ENCODE measurements at places on chromosomes 5 and 9. TPM values are rescaled to one million over a fixed set of nuclear protein-coding genes. Genes with fewer than 3 reads are reported as not detected.

DNA sequence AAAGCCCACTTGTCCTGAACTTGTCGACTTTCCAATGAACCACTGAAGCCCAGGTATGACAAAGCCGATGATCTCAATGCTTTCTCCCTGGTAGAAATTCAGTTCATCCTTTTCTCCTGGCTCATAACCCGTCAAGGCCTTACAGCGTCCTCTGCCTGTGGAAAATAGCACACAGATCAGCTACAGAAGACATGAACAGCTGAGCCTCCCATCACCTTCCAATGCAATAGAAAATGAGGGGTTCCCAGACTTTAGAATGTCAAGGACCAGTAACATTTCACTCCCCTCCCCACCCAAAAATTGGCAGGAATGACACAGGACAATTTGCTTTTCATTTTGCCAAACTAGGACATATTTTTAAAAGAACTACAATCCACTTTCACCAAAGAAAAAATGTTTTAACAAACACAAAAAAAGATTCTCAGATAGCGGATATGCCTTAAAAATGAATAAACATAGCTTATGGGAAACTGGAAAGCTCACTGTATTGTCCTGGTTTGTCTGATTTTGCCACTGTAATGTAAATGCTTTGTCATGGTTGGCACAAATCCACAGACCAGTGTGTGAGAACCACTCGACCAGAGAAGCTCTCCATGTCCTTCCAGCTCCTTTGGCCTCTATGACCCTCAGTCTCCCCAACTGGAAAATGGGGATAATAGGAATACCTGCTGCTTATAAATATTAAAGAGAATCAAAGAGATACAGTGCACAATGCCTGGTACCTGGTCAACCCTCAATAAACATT, 24.4 kb downstream of the SH3TC2 start:
- DNase-seq, result no peak

DNA sequence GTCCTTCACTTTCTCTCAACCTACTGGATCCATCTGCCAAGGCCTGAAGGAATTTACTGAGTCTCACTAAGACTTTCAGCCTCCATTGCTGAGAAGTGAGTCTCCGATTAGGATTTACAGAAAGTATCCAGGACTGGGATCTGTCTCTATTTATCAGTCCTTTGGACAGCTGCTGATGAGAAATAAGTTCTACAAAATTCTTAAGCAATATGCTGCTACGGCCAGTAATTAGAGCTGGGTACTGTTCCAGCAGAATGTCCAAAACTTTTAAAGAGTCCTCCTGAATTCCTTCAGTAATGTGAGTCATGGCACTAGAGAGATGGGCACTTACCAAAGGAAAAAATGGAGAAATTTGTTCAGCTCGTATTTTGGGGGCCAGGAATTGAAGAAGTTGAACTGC, 5.9 kb downstream of the TEX10 start:
- no peak for DNase-seq

DNA sequence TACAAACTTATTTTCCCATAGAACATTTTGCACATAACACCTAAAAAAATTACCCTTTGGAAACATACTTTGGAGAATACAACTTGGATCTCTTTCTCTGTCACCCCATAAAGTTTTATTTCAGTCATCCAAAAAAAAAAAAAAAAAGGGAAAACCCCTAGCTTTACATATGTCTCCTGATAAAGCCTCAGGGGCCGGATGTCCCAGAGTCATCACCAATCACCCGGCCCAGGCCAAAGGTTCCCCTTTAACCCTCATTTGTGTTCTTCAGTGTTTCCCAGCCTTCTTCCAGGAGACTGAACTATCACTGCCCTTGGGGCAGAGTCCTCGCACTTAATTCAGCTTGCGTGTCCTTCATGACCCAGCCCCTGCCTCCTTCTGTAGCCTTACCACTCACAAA, 28.8 kb downstream of the ANXA6 start:
- no peak for DNase-seq

DNA sequence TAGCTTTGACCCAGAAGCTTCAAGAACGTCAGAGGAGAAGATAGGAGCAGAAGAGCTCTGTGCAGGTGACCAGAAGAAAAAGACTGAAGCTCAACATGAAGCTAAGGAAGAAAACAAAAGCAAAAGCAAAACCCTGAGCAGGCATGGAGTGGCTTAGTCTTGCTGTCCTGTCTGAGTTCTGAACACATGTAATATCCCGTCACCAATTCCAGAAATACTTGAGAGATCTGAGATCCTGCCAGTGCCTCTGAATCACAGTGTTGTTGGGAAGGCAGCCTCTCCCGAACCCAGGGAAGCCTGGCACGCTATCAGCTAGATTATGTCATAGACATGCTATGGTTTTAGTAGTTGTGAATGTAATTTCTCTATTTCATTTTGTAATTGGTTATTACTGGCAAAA, 235.7 kb downstream of the ICE1 start:
- no peak for DNase-seq

GRCh38 chr9:101458963-101459631, 23.5 kb upstream of the ALDOB start:
- DNase-seq, result no peak

DNA sequence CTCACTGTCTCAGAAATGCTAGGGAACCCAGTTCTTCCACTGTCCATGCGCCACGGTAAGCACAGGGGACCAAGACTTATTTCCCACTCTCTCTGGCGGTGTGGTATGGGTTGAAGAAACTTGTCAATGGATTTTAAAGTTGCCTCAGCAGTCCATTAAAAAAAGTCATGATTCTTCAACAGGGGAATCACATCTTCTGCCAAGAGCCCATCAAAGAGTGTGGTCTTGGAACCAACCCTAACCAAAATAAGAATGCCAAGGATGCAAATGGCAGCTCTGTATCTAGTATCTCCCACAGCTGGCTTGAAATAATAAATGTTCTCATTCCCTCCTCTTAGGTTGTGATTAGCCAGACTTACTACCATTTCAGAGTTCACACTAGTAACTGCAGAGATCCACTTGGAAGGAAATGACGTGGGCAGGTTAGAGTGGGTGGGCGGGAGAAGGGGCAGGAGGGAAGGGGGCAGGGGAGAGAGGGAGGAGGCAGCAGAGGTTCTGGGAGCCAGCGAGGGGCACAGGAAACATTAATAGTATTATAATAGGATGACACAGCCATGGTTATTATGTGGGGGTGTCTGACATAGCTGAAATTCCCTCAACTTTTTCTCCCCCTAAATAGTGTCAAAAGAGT, 17.6 kb downstream of the PTCH1 start:
- no peak for DNase-seq

DNA sequence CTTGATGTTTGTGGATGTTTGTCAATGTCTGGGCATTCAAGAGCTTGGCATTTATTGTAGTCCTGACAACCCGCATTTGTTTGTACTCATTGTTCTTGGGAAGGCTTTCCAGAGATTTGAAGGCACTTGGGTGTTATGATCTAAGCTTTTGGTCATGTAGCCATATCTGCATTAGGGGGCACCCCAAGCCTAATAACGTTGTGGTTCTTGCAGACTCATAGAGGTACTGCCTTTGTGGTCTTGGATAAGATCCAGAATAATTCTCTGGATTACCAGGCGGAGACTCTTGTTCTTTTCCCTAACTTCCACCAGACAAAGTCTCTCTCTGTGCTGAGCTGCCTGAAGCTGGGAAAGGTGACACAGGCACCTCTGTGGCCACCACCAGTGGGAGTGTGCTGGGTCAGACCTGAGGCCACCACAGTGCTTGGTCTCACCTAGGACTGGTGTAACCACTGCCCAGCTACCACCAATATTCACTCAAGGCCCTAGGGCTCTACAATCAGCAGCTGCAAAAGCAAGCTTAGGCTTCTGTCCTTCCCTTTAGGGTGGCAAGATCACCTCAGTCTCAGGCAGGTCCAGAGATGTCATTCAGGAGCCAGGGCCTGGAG, 144.4 kb upstream of the TAS2R1 start:
- no peak for DNase-seq

GRCh38 chr5:28403846-28404245, 1365.5 kb upstream of the CDH9 start:
- DNase-seq, result no peak

DNA sequence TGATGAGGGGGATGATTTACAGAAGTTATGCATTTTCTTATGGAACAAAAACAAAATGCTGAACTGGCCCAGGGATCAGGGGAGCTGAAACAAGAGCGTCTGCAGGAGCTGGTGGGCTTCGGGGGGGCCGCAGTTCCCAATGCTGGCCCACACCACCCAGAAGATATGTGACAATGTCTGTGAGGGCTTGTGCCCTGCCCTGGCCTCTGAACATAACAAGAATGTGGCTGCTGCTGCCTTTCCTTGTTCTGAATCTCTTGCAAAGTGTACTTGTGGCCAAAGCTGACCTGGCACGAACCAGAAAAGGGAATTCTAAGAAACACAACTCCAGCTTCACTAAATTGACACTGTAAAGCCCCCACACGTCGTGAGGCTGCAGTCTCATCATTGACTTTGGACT, 66.7 kb downstream of the SEC61B start:
- DNase-seq, result no peak

- no peak for DNase-seq
These were observed 42.4 kb downstream of the TMC1 start for GRCh38 chr9:72563806-72564205.

GRCh38 chr9:85600675-85601263, 141.0 kb downstream of the AGTPBP1 start:
- DNase-seq, result no peak

DNA sequence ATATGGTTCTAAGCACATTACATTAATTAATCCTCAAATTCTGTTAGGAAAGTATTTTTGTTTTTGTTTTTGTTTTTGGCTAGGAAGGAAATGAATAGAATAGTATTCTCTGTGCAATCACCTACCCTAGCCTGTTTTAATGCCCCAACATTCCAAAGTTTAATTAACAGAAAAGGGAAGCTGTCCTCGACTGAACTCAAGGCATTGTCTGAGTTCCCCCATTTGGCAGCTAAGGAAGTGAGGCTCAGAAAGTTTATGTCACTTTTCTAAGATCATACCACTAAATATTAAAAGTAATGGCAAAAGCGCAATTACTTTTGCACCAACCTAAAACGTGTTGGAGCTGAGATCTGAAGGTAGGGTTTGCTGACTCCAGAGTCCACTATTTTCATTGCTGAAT, 59.8 kb downstream of the FGF1 start:
- no peak for DNase-seq

GRCh38 chr5:136399527-136399926, 34.2 kb upstream of the TRPC7 start:
- DNase-seq, result no peak

DNA sequence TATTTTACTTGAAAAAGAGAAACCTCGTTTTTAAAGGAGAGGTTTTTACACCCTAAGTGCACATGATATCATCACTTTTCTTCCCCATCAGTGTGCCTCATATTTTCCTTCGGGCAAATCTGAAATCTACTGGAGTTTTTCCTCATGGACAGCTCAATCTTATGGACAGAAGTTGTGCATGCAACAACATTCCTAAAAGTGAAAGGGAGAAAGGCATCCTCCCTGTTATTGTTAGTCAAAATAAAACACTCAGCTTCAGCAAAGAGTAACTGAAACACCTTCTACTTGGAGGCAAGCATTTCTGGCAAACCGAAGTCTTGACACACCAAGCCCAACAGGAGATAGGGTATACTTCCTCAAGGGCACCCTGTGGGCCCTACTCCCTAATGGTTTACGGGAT, 217.9 kb downstream of the BNC2 start:
- DNase-seq, result no peak

DNA sequence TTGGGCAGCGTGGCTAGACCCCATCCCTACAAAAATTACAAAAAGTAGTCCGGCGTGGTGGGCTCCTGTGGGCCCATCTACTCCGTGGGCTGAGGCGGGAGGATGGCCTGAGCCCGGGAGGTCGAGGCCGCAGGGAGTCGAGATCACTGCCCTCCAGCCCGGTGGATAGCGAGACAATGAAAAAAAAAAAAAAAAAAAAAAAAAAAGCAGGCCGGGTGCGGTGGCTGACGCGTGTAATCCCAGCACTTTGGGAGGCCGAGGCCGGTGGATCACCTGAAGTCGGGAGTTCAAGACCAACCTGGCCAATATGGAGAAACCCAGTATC, 110.5 kb upstream of the LPCAT1 start:
- no peak for DNase-seq

DNA sequence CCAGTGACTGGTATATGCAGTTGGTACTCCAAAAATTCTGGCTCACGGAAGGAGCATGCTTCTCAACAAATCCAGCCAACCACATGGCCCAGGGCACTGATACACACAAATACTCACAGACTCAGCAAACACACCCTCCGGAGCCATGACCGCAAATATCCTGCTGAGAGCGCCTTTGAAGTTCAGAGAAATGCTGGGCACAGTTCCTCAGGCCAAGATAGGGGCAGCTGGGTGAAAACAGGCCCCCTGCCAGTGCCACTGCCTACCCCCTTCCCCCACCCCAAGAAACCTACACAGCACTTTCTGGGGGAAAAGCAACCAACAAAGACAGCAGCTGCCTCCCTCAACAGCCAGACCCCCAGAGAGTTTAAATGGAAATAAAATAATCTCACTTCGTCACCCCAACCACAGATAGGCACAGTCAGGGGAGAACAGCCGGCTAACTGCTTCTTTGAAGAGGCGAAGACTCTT, 120.0 kb downstream of the C5orf15 start:
- no peak for DNase-seq

DNA sequence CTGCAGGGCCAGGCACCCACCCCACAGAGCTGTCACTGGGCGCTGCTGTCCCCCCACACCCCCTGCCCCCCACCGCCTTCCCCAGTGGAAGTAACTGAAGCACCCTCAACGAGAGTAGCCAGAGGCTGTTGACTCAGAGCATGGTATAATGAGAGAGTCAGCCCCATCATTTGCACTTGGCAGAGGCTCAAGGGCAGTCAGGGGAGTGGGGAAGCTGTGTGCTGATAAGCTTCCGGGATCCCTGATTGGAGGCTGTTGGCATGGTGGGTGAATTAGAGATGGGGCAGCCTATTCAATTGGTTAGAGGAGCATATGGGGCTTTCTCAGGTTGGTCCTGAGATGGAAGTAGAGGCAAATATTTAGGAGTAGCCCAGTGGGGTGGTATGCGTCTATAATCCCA, 77.1 kb upstream of the GOLM1 start:
- no peak for DNase-seq

DNA sequence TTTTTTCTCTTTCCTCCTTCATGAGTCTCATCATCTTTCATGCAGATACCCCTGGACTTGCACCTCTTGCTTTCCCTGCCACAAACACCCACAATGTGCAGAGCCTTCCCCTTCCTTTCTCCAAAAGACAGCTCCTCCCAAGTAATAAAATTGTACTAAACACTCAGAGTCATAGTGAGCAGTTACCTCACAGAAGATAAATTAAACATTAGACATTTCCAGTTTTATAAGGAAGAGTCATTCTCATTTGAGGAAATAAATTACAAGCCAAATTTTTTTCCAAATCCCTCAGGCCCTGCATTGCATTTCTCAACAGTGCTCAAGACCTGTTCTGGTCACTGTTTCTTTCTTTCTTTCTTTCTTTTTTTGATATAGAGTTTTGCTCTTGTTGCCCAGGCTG, 131.5 kb downstream of the ATPSCKMT start:
- no peak for DNase-seq

SVEP1 gene
- total RNA-seq, result 1.7 TPM

STK10 gene
- total RNA-seq, result 9.1 TPM

SLCO6A1 gene
- not detected for total RNA-seq

CCDC192 gene
- total RNA-seq, result not detected

PROB1 gene
- total RNA-seq, result 0.75 TPM

CYLC2 gene
- total RNA-seq, result not detected

CER1 gene
- not detected for total RNA-seq

CCL28 gene
- 2.3 TPM for total RNA-seq
